CD4-positive, CD25-positive, alpha-beta regulatory T cell (primary cell): ENCODE measurements at places on chromosomes 2 and 18. TPM values are rescaled to one million over a fixed set of nuclear protein-coding genes. Genes with fewer than 3 reads are reported as not detected.

Gene SULT1C2
- not detected for total RNA-seq

GRCh38 chr2:42338567-42339190, 22.3 kb downstream of the COX7A2L start:
- DNase-seq: no peak

- no peak for DNase-seq
Measured at GRCh38 chr2:73333564-73333963, 40.2 kb upstream of the EGR4 start.

Gene CAPN10
- 64.6 TPM for total RNA-seq

- no peak for DNase-seq
Measured at GRCh38 chr18:79548986-79549637, 130.5 kb upstream of the CTDP1 start.
